ENCODE measurements at places on chromosomes 1 and 21. TPM values are rescaled to one million over a fixed set of nuclear protein-coding genes. Genes with fewer than 3 reads are reported as not detected.

GRCh38 chr21:33433425-33434114 is 30.4 kb downstream of the IFNGR2 start:
- DNase-seq, result no peak

- no peak for DNase-seq
Observed at GRCh38 chr1:81325397-81325796, 475.3 kb upstream of the ADGRL2 start.

- no peak for DNase-seq
Observed at GRCh38 chr1:36572142-36572715, 89.5 kb upstream of the CSF3R start.

DNA sequence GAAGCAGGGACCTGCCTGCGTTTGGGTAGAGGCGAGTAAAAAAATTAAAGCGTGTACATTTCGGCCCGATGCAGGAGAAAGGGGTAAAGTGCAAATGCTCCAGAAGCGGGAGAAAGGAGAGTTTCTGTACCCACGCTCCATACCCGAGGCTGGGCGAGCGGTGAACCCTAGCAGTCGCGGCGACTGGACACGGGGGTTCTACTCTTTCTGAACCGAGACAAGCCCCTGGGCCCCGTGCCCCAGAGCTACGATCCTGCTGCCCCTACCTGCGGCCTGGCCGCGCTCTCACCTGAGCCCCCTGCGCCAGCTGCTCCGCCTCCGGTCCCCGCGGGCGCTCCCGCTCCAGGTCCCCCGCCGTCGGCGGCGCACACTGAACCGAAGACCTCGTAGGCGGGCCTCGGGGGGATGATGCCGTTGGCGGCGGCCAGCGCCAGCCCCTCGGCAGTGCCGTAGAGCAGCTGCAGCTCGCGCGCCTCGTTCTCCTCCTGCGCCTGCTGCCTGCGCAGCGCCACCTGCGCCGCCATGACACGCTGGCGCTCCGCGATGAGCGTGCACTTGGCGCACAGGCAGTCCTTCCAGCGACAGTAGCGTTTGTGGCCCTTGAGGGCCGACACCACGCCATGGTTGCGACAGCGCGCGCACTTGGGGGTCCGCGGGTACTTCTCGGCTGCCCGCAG is 2.4 kb downstream of the DMRTA2 start:
- no peak for DNase-seq

ZNF593OS gene
- polyA plus RNA-seq, result 1.5 TPM

LRRC7 gene
- 19.6 TPM for polyA plus RNA-seq

KCNA3 gene
- polyA plus RNA-seq, result 0.15 TPM

RAP1GAP gene
- 1.7 TPM for polyA plus RNA-seq
